Dermis lymphatic vessel endothelial cell (primary cell): ENCODE measurements at places on chromosomes 6 and 20. TPM values are rescaled to one million over a fixed set of nuclear protein-coding genes. Genes with fewer than 3 reads are reported as not detected.

The TLDC2 gene
- total RNA-seq: 0.09 and 0.11 TPM in 2 replicates

The PROCR gene
- total RNA-seq: 105 and 108 TPM in 2 replicates

The TFAP2D gene
- not detected in 2 replicates for total RNA-seq

The AIF1 gene
- total RNA-seq: 0.17 TPM in 1 of 2 replicates, not detected in the other

The PTCHD4 gene
- total RNA-seq: 9.1 and 15.0 TPM in 2 replicates

The PBOV1 gene
- total RNA-seq: not detected in 2 replicates

The PKIB gene
- 0.17 TPM in 1 of 2 replicates, not detected in the other for total RNA-seq

The RHAG gene
- 0.09 and 0.11 TPM in 2 replicates for total RNA-seq

The KCNK15 gene
- under 0.01 TPM in 1 of 2 replicates, not detected in the other for total RNA-seq

The ATP6V1G2 gene
- total RNA-seq: 0.11 and 0.17 TPM in 2 replicates

The USP49 gene
- total RNA-seq: 1.4 and 1.9 TPM in 2 replicates

The SLC32A1 gene
- not detected in 2 replicates for total RNA-seq

The FYN gene
- total RNA-seq: 94.7 and 101 TPM in 2 replicates

The PTPN1 gene
- total RNA-seq: 22.3 and 27.7 TPM in 2 replicates
